ENCODE measurements at places on chromosomes 7 and 10. TPM values are rescaled to one million over a fixed set of nuclear protein-coding genes. Genes with fewer than 3 reads are reported as not detected.

Gene INA
- 194 TPM for total RNA-seq

Gene ASB10
- not detected for total RNA-seq

Gene CNNM2
- total RNA-seq: 30.0 TPM

Gene PRLHR
- total RNA-seq: 1.8 TPM

Gene CACNB2
- total RNA-seq: 56.1 TPM

Gene WNT2
- total RNA-seq: 2.6 TPM

Gene OR2A1
- total RNA-seq: not detected

Gene LIPK
- not detected for total RNA-seq

Gene CEP55
- total RNA-seq: not detected

Gene CHST15
- total RNA-seq: 43.5 TPM

Gene TUBAL3
- total RNA-seq: 0.69 TPM

Gene NEURL1
- total RNA-seq: 75.7 TPM

Gene ACBD7
- 63.7 TPM for total RNA-seq

Gene CPN1
- total RNA-seq: not detected

Gene AS3MT
- total RNA-seq: 0.44 TPM

Gene MYPN
- total RNA-seq: not detected

Gene ZNF853
- total RNA-seq: 24.0 TPM

Gene SPDYE6
- total RNA-seq: not detected

Gene FAM3C
- 119 TPM for total RNA-seq

Gene SH2D4B
- total RNA-seq: 0.68 TPM

Gene SFRP5
- 0.80 TPM for total RNA-seq

Gene STK31
- 1.4 TPM for total RNA-seq

Gene TSPAN15
- 66.9 TPM for total RNA-seq

Gene ARHGEF35
- not detected for total RNA-seq

Gene ADARB2
- total RNA-seq: 57.6 TPM

Gene CUX1
- 77.1 TPM for total RNA-seq

Gene CHAT
- total RNA-seq: not detected

Gene CCL24
- total RNA-seq: not detected

Gene ANAPC16
- total RNA-seq: 63.1 TPM

Gene NRP1
- 25.5 TPM for total RNA-seq

Gene TMEM196
- 7.0 TPM for total RNA-seq
